GM23248 (cell line): ENCODE measurements at places on chromosomes 7 and 10.
A peak's percentile ranks its signal among the peaks of the same experiment; 100 is the strongest.

GRCh38 chr10:80461208-80462183, 7.4 kb downstream of the TSPAN14 start:
- DNase-seq, result peak; percentile 66

DNA sequence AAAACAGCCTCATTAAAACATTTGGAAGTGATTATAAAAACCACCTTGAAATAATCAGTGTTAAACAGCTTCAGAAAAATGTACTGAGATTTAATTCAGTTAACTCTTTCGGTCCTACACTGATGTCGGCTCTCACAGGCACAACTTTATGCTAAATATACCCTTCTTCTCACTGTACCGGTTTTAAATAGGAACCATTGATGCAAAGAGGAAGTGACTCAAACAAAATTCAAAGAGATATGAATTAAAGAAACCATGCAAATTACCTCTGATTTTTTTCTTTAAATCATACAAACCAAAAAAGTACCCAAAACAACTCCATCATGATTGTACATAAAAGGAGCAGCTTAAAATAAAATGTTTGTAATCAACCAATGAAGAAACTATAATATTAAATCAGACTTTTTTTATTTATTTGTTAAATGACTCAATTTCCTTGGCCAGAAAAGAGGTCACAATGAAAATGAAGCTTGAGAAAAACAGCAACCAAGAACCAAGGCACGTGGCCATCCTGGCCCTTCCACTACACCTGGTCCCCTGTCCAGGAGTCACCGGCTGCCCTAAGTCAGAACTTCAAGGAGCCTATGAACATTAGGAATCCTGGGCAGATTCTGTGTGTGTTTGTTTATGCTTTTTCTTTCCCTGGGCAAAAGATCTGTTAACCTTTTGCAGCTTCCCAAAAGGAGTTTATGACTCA, 73.0 kb upstream of the CABCOCO1 start:
- peak; percentile 17 for DNase-seq

- DNase-seq, result peak; percentile 39
These were observed 7.7 kb downstream of the KCNMA1 start for GRCh38 chr10:77629775-77630506.

DNA sequence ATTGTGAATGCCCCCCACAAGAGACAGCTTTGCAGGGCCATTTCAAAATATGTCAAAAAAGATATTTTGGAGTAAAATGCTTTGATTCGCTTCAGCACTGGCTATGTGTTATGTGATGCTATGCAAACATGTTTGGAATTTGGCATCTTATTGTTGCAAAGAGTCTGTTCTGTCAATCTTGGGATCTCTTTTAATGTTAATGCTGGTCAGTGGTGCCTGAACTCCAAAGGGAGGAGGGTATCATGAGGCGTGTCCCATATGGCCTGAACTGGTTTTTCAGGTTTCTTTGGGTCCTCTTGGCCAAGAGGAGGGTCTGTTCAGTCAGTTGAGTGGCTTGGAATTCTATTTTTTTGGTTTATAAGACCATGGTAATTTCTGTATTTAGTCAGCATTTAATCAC, 81.4 kb downstream of the HECW1 start:
- DNase-seq, result no peak

- DNase-seq, result no peak
These were observed 73.4 kb downstream of the VIPR2 start for GRCh38 chr7:159071260-159071659.

GRCh38 chr10:117532451-117533107, 10.0 kb upstream of the EMX2 start:
- peak; percentile 61 for DNase-seq

- no peak for DNase-seq
These were observed 231.9 kb upstream of the GRM3 start for GRCh38 chr7:86411814-86412213.

- no peak for DNase-seq
These were observed 119.8 kb downstream of the EBF3 start for GRCh38 chr10:129844216-129844766.

- DNase-seq, result peak; percentile 4
These were observed 108.2 kb downstream of the CHRM2 start for GRCh38 chr7:136976504-136977251.
